ENCODE measurements at places on chromosomes 5 and 9. TPM values are rescaled to one million over a fixed set of nuclear protein-coding genes. Genes with fewer than 3 reads are reported as not detected.

The P4HA2 gene
- 11.3 TPM for total RNA-seq

The ABO gene
- total RNA-seq: 0.11 TPM

The CFAP90 gene
- 0.84 TPM for total RNA-seq

The SPINK13 gene
- total RNA-seq: not detected

The IL9 gene
- total RNA-seq: not detected

The NEUROG1 gene
- 7.3 TPM for total RNA-seq

The C5orf58 gene
- total RNA-seq: not detected

The MLANA gene
- total RNA-seq: not detected

The OR1Q1 gene
- not detected for total RNA-seq

The CCIN gene
- total RNA-seq: not detected

The LCP2 gene
- not detected for total RNA-seq

The NMUR2 gene
- not detected for total RNA-seq

The PLAC8L1 gene
- 1.8 TPM for total RNA-seq

The COL15A1 gene
- total RNA-seq: 0.33 TPM

The SLC6A7 gene
- total RNA-seq: not detected

The IFNA2 gene
- not detected for total RNA-seq

The PCDH1 gene
- total RNA-seq: 17.3 TPM

The SLC46A2 gene
- total RNA-seq: not detected
